Activated CD4-positive, alpha-beta T cell treated with anti-CD3 and anti-CD28 coated beads for 4 hours (primary cell): ENCODE measurements at places on chromosomes 2 and 18.

DNA sequence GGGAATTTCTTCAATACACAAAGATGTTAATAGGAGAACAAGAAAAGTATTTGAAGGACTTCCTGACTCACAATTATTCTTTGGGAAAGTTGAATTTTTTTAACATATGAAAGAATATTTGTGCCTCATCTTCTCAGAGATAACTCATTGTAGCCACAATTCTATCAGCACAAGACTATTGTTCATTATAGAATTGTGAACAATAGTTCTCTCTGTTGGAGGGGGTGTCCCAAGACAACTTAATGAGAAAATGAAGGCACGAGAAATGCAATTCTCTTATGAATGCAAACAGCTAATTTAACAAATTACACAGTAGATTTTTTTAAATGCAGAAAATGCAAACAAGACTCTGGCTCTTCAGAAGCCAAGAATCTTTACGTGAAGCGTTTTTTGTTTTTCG lies 157.0 kb downstream of the BARD1 start:
- DNase-seq: no peak

DNA sequence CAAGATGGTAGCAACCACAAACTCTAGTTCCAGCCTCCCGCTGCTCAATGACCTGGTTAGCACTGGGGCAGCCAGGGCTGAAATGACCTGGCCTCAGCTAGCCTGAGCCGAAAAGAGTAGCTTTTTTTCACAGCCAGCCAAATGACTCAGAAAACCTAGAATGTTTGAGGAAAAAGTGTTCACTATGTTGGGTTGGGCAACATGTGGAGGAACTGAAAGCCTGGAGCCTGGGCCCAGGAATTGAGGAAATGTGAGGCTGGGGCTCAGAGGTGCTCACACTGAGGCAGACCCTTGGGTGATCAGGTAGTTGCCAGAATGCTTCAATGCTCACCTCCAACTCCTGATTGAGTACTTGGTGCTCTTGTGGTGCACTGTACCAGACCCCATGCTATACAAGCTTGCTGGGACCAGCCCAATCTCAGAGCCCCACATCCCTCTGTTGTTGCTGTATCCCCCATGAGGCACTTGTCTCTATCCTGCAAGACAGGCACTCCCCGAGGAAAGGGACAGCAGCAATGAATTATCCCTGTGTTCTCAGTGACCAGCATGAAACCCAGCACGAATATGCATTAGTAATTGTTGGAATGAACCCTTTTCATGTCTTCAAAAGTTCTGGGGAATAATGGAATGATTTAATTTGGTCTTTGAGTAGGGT lies 116.2 kb downstream of the USP34 start:
- no peak for DNase-seq

GRCh38 chr2:12222554-12222953 lies 476.1 kb downstream of the LPIN1 start:
- no peak for DNase-seq

DNA sequence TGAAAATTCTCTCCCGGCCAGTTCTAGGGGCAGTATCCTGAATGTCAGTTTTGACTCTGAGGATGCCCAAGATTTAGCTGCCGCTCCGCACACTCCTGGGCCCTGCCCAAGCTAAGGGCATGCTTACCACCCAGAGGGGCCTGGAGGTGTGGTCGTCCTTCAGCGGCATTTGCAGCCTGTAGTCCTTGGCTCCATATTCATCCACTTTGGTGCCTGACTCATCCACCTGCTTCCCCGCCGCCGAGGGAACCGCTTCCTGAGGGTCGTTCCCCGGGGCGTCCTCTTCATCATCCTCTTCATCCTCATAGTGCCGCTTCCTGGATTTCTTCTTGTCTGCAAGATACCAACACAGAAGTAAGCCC lies 577 bp downstream of the ERCC3 start:
- no peak for DNase-seq

GRCh38 chr2:24169023-24169422 lies 5.8 kb upstream of the FAM228A start:
- DNase-seq: no peak
